ENCODE measurements at places on chromosomes 7 and 10. TPM values are rescaled to one million over a fixed set of nuclear protein-coding genes. Genes with fewer than 3 reads are reported as not detected.
A peak's percentile ranks its signal among the peaks of the same experiment; 100 is the strongest.

- no peak overlapping the region for H3K4me3 ChIP-seq
- H3K36me3 ChIP-seq = no peaks in the 10 kb centered on the region
- H3K27me3 ChIP-seq = no peaks in the 10 kb centered on the region
- DNase-seq = no peak
- no peak overlapping the region for H3K27ac ChIP-seq
- H3K4me1 ChIP-seq = no peaks in the 10 kb centered on the region
These were observed 27.1 kb upstream of the PLXNA4 start for GRCh38 chr7:132603220-132603833.

GRCh38 chr10:48526011-48526821, 78.7 kb downstream of the ARHGAP22 start:
- H3K4me1 ChIP-seq = no peaks in the 10 kb centered on the region
- H3K27ac ChIP-seq = peak overlapping the region; percentile 15
- H3K36me3 ChIP-seq = no peaks in the 10 kb centered on the region
- no peak overlapping the region for H3K4me3 ChIP-seq

GRCh38 chr10:122245897-122246296, 25.2 kb upstream of the BTBD16 start:
- H3K27me3 ChIP-seq = no peaks in the 10 kb centered on the region
- peaks cover 6% of the 10 kb centered on the region for H3K36me3 ChIP-seq
- DNase-seq = no peak
- H3K4me3 ChIP-seq = no peak overlapping the region
- H3K4me1 ChIP-seq = no peaks in the 10 kb centered on the region
- no peak overlapping the region for H3K27ac ChIP-seq

DNA sequence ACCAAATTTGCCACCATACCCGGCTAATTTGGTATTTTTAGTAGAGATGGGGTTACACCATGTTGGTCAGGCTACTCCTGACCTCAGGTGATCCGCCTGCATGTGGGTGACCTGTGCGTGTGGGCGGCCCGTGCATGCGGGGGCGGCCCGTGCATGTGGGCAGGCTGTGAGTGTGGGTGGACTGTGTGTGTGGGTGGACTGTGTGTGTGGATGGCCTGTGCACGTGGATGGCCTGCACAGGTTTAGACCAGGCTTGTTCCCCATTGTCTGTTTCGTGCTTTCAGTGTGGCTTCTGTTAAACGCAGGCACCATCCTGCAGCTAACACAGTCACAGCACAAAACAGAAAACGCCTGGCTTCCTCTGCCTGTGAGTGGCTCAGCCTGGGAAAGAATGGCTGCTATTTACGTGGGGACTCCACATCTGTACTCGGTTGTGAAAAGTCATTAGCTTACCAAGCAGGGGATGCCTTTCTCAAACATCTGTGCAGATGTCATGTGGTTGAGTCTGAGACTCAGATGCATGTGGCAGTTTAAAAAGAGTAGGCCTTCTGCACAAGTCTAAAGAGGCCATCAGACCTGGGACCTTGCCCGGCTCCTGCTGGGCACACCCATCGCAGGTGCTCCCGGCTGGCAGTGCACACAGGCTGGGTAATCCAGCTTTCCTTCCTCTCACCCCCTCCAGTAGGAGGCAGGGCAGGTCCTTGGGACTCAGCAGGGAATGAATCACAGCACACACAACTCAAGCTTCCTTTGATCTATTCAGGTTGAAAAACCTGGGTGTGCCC, 91.6 kb downstream of the COBL start:
- no peaks in the 10 kb centered on the region for H3K4me1 ChIP-seq
- DNase-seq = no peak
- H3K36me3 ChIP-seq = no peaks in the 10 kb centered on the region
- H3K4me3 ChIP-seq = no peak overlapping the region

DNA sequence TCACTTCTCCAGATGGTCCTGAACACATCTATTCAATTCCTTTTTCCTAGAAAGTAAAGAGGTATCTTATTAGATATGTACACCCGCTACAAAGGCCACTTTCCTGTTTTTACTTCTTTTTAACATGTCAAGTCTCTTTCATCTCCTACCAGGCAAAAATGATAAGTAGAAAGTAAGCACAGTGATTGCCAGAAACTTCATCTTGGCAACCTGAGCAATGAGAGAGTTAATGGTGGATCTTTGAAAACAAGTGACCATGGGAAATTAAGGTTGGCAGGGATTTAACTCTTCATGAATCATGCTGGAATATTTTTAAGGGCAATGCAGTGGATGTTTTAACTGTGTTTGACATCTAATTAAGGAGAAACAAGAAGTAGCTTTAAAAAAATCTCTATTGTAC, 2.7 kb downstream of the SEMA3A start:
- no peak overlapping the region for H3K4me3 ChIP-seq
- H3K27me3 ChIP-seq = no peaks in the 10 kb centered on the region
- H3K4me1 ChIP-seq = no peaks in the 10 kb centered on the region
- no peak overlapping the region for H3K27ac ChIP-seq
- no peaks in the 10 kb centered on the region for H3K36me3 ChIP-seq

GRCh38 chr7:129146237-129146979, 1.9 kb downstream of the TSPAN33 start:
- DNase-seq = no peak
- H3K27ac ChIP-seq = no peak overlapping the region
- H3K4me1 ChIP-seq = no peaks in the 10 kb centered on the region
- H3K36me3 ChIP-seq = no peaks in the 10 kb centered on the region

GRCh38 chr10:22710139-22710745, 4.1 kb downstream of the PIP4K2A start:
- no peaks in the 10 kb centered on the region for H3K27me3 ChIP-seq
- H3K36me3 ChIP-seq = no peaks in the 10 kb centered on the region
- DNase-seq = no peak

GRCh38 chr10:116740971-116741370, 1.4 kb downstream of the HSPA12A start:
- no peaks in the 10 kb centered on the region for H3K36me3 ChIP-seq
- H3K4me3 ChIP-seq = peak overlapping the region; percentile 77
- H3K27ac ChIP-seq = no peak overlapping the region
- no peaks in the 10 kb centered on the region for H3K27me3 ChIP-seq

DNA sequence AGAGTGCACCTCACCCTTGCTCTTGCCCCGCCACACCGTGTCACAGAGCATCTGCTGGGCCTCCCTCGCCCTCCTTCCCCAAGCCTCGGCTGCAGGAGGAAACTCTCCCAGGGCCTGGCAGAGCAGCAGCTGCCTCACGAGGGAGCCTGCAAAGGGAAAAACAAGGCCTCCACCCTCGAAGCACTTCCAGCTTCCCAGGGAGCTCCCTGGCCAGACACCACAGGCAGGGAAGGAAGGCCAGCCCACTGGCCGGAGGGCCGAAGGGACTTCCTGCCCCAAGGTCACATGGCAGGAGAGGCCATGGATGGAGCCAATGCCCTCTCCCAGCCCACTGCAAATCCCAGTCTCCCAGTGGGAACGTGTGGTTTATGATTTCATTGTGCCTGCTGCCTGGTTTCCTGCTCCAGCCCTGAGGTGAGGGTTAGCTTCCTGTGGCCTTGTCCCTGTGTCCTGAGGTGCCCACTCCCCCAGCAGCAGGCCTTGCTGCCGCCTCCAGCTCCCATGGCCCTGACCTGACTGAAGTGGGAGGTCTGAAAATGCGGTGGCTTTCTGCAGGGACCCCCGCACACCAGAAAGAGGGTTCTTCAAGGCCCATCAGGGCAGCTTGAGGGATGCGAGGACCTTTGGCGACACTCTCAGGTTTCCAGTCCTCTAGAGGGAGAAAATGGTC, 100.5 kb upstream of the PPIF start:
- no peaks in the 10 kb centered on the region for H3K27me3 ChIP-seq
- H3K4me3 ChIP-seq = no peak overlapping the region
- no peaks in the 10 kb centered on the region for H3K36me3 ChIP-seq
- H3K4me1 ChIP-seq = peaks cover 7% of the 10 kb centered on the region

DNA sequence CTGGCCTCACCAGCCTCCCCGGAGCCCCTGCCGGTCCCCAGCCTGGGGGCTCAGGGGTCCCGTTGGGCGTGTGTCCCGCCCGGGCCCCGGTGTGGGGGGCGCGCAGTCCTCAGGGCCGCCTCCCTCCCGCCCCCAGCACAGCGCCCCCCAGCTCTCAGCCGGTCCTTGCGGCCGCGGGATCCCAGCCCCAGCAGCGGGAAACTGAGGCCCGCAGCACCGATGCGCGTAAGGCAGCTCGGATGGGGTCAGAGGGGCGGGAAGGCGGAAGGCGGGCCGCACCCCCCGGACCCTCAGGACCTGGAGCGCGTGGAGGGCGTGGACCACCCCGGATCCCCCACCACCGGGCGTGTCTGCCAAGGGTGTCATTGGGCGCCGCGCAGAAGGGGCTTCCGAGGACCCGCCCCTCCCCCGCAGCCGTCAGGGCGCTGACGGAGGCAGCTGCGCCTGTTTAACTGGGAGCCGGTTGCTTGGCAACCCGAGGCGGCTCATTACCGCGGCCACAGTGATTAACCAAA, 14.9 kb downstream of the UNCX start:
- no peak overlapping the region for H3K4me3 ChIP-seq
- H3K4me1 ChIP-seq = no peaks in the 10 kb centered on the region
- no peaks in the 10 kb centered on the region for H3K27me3 ChIP-seq
- no peak overlapping the region for H3K27ac ChIP-seq

- no peak overlapping the region for H3K27ac ChIP-seq
- no peaks in the 10 kb centered on the region for H3K27me3 ChIP-seq
- H3K36me3 ChIP-seq = no peaks in the 10 kb centered on the region
- no peak overlapping the region for H3K4me3 ChIP-seq
- H3K4me1 ChIP-seq = no peaks in the 10 kb centered on the region
These were observed 1349.1 kb downstream of the XPNPEP1 start for GRCh38 chr10:108574233-108574632.

- no peaks in the 10 kb centered on the region for H3K4me1 ChIP-seq
- DNase-seq = no peak
- no peaks in the 10 kb centered on the region for H3K36me3 ChIP-seq
- no peak overlapping the region for H3K4me3 ChIP-seq
- no peak overlapping the region for H3K27ac ChIP-seq
These were observed 27.0 kb downstream of the MMD2 start for GRCh38 chr7:4931943-4932342.

GRCh38 chr10:123561141-123561440, 105.1 kb upstream of the GPR26 start:
- H3K36me3 ChIP-seq = no peaks in the 10 kb centered on the region
- no peak overlapping the region for H3K27ac ChIP-seq
- DNase-seq = no peak
- no peaks in the 10 kb centered on the region for H3K4me1 ChIP-seq

- no peak overlapping the region for H3K27ac ChIP-seq
- no peak overlapping the region for H3K4me3 ChIP-seq
- no peaks in the 10 kb centered on the region for H3K36me3 ChIP-seq
These were observed 45.3 kb downstream of the PDLIM1 start for GRCh38 chr10:95245425-95246055.

DNA sequence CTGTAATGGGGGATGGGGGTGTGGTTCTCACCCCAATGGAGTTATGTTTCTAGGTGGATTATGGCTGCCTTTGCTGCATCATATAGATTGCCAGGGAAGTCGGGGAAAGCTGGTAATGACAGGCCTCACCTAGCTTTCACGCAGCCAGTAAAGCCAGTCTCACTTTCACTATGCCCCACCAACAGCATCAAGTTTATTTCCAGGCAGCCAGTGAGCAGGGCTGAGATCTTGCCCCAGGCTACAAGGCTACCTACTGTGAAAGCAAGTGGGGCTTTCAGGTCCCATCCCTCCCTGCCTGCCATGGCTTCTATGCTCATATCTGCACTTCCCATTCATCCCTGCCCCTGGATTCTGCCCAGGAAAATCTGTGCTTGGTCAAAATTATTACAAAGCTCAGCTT, 61.7 kb upstream of the NXPH1 start:
- no peaks in the 10 kb centered on the region for H3K36me3 ChIP-seq
- H3K4me1 ChIP-seq = no peaks in the 10 kb centered on the region
- no peaks in the 10 kb centered on the region for H3K27me3 ChIP-seq
- no peak overlapping the region for H3K4me3 ChIP-seq

DNA sequence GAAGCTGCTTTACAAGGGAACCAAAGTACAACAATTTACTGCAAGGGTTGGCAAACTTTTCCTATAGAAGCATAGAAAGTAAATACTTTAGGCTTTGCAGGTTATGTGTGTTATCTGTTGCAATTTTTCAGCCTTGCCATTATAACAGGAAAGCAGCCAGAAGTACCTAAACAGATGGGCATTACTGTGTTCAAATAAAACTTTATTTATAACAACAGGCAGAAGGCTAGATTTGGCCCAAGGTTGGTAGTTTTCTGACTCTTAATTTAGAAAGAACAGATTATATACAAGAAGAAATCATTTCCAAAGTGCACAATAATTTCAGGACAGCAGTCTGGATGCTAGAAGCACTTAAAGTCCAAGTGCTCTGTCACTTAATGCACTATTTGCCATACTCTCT, 307.1 kb downstream of the ANKRD7 start:
- no peak overlapping the region for H3K27ac ChIP-seq
- no peaks in the 10 kb centered on the region for H3K27me3 ChIP-seq
- no peaks in the 10 kb centered on the region for H3K36me3 ChIP-seq

DNA sequence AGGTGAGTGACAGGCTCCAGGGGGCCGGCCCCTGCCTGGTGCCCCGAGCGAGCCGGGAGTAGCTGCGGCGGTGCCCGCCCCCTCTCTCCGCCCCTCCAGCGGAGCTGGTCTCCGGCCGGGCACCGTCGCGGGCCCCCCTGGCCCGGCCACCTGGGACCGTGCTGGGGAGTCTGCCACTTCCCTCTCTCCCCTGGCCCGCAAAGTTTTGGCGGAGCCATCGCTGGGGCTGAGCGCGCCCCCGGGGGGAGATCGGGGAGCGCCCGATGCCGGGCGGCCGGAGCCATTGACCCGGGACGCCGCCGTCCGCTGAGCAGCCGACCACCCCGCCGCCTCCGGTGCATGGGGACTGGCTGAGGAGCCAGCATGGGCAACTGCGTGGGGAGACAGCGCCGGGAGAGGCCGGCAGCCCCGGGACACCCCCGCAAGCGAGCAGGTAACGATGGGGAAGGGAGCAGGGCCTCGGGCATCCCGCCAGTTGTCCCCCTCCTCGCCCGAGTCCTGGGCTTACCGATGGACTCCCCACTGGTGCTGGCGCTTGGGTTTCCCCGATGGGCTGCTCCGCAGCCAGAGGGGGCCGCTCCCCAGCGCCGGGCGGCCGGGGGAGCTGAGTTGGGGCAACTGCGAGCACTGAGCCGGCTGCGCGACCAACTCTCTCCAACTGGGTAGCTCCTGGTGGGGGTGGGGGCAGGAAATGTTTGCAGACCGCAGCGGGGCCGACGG, at the start of gene UBTD1:
TSS of gene UBTD1 (plus strand) at position 84 of the 720 bp plus-strand sequence. CDS start at position 364, 280 bp downstream.
- no peaks in the 10 kb centered on the region for H3K27me3 ChIP-seq
- peak within 1 kb of the TSS; percentile 73 for H3K4me3 ChIP-seq
- no peaks in the 10 kb centered on the region for H3K36me3 ChIP-seq
- H3K27ac ChIP-seq = peak within 1 kb of the TSS; percentile 36

DNA sequence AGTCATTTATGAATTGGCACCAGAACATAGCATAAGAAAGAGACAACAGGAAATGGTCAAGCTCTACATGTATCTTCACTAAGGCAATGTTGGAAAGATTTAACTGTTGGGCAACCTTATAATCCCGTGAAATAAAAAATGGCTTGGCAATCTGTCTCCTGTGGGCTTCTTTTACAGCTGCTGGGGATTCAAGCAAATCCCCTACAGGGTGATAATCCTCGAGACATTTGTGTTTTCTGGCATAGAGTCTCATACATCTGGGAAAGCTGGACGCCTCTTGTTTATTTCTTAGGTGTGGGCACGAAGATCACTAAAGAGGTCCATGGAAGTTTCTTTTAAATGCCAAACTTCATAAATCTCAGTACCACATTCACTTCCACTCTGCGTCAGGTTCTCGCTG, 82.2 kb upstream of the GPR141 start:
- no peaks in the 10 kb centered on the region for H3K36me3 ChIP-seq
- no peaks in the 10 kb centered on the region for H3K4me1 ChIP-seq
- no peak overlapping the region for H3K4me3 ChIP-seq
- no peak overlapping the region for H3K27ac ChIP-seq

The CACNA2D1 gene
- 4.5 TPM for polyA plus RNA-seq

The CYP3A7 gene
- polyA plus RNA-seq = not detected

The GDF2 gene
- not detected for polyA plus RNA-seq

The FKBP6 gene
- not detected for polyA plus RNA-seq

The OPN1SW gene
- polyA plus RNA-seq = not detected

The EBLN1 gene
- polyA plus RNA-seq = not detected

The PPA1 gene
- polyA plus RNA-seq = 100 TPM

The CYP3A4 gene
- polyA plus RNA-seq = 12.9 TPM

The WASHC2A gene
- polyA plus RNA-seq = 8.9 TPM

Data from aorta (tissue), 5 donors.